ENCODE measurements at places on chromosomes 3 and 15.

- no peak for DNase-seq
Observed at GRCh38 chr3:108118038-108118768, 27.4 kb upstream of the CD47 start.

- no peak for DNase-seq
Observed at GRCh38 chr3:34159613-34160420, 361.4 kb downstream of the PDCD6IP start.

DNA sequence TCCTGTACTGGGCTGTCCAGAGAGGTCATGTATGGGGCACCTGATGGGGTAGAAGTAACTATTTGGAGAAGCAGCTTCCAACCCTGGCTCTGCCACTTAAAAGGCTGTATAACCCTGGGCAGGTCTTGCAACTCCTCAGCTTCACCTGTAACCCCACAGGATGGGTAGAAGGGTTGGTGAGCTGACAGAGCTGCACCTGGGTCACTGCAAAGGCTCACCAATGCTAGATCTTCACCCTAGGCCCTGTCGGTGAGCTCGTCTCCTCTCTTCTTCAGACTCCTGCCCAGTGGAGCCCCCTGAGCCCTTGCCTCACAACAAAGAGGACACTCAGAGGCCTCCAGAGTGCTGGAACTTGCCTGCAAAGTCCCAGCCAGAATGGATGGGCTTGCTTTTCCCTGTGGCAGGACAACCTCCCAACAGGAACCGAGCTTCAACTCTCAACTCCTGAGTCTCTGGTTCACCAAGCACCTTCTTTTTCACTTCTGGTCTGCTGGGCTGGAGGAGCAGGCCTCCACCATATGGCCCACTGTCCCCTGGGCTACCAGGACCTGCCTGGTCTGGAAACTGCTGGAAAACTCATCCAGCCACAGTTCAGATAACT is 45.9 kb downstream of the XXYLT1 start:
- no peak for DNase-seq

- no peak for DNase-seq
Observed at GRCh38 chr3:103002425-103003176, 567.8 kb downstream of the ZPLD1 start.

DNA sequence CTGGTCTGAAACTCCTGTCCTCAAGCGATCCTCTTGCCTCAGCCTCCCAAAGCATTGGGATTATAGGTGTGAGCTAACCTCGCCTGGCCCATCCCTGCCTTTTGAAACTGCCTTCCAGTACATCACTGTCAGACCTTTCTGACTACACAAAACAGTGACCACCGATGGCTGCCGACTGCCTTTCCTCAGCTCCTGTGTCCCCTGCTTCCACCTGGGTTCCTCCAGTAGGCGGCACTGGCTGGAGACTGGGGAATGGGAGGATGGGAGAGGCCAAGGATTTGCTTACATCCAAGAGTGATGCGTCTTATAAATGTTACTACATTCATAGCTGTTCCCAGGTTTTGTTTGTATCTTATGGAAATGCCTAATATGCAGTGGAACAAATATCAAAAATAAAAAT is 242.8 kb downstream of the BBX start:
- no peak for DNase-seq

GRCh38 chr15:78838489-78838888 is 27.2 kb upstream of the ADAMTS7 start:
- DNase-seq, result no peak

DNA sequence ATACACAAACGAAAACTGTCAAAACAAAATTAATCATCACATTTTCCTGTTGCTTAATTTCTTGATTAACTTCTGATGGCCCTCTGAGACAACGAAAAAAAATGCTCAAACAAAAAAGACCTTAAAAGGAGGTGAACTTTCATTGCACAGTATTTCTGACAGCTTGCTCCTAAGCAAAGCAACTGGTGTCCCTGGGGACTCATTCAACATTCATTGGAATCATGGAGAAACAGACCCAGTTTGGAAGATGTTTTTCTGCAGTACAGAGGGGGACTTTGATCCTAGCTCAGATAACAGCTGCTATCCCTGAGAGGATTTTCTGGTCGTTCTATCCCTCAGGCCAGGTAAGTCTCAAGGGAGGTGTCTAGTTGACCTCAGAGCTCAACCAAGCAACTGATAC is 378.7 kb upstream of the ATP11B start:
- no peak for DNase-seq

- DNase-seq, result no peak
Observed at GRCh38 chr3:55624238-55624637, 137.1 kb upstream of the WNT5A start.

DNA sequence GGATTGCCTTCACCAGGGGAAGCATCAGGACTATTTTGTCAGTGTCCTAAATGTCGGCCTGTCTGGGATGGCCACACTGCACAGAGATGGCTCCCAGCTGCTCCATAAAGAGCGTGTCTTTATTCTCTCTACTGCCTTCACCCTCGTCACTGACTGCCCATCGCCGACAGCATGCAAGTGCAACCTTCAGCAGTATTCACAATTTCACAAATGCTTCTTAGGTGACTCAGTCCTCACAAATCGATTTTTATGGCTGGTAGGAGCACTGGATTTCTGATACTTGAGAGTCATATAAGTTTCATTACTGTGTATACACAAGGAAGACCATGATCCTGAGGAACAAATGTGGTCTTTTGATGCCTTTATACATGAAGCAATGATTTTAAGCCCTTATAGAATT is 1.1 kb upstream of the SSUH2 start:
- no peak for DNase-seq

DNA sequence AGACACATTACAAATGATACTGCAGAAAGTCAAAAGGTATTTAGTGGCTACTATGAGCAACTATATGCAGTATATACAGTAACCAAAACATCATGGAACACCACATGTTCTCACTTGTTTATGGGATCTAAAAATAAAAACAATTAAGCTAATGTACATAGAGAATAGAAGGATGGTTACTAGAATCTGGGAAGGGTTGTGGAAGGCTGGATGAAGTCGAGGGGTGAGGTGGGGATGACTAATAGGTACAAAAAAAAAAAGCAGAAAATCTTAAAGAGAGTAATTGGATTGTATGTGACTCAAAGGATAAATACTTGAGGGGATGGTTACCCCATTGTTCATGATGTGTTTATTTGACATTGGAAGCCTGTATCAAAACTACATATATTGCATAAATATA is 848.8 kb upstream of the GBE1 start:
- no peak for DNase-seq

DNA sequence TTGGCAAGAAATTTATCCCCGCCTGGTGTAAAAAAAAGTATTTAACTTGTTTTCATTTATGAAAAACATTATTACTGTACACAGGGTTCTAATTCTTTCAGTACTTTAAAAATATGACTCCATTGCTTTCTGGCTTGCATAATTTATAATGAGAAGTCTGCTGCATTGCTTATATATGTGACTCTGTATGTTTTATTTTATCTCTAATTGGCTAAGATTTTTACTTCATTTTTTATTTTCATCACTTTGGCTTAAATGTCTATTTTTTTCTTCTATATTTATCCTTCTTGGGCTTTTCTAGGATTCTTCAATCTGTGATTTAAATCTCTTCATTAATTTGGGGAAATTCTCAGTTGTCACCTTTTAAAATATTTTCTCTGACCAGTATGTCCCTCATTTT is 636.6 kb upstream of the NR2F2 start:
- DNase-seq, result no peak

DNA sequence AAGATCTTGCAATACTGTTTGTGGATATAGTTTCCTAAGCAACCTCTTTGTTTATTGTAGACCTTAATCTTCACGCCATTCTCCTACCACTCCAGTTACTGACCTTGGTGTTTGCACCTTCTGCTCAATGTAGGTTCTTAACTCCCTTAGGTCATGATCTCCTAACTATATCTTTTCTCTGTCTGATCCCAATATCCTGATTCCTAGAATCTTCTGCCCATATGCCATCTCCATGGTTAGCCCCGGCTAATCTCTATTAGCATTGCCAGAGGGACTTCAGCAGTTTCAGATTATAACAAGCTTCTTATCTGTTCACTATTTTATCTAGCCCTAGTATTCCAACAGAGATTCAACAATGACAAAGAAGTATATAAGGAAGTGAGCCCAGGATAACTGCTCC is 64.9 kb downstream of the IMPG2 start:
- DNase-seq, result no peak

GRCh38 chr15:57881361-57881760 is 174.8 kb downstream of the POLR2M start:
- DNase-seq, result no peak

- no peak for DNase-seq
Observed at GRCh38 chr3:18234717-18235335, 190.3 kb downstream of the SATB1 start.

DNA sequence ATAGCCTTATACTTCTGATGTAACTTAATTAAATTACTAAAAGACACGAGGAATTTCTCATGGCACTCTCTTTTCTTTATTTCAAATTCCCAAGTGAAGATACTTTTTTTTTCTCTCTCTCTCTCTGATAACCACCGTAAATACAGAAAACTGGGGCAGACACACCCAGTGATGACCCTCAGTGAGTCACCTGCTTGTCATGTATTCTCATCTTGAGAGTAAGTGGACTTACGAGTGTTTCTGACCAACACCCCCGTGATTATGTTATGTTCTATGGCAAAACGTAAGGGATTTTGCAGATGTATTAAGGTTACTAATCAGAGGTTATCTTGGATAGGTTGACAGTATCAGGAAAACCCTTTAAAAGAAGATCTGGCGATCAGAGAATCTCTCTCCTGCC is 348.8 kb upstream of the ZNF717 start:
- DNase-seq, result no peak

DNA sequence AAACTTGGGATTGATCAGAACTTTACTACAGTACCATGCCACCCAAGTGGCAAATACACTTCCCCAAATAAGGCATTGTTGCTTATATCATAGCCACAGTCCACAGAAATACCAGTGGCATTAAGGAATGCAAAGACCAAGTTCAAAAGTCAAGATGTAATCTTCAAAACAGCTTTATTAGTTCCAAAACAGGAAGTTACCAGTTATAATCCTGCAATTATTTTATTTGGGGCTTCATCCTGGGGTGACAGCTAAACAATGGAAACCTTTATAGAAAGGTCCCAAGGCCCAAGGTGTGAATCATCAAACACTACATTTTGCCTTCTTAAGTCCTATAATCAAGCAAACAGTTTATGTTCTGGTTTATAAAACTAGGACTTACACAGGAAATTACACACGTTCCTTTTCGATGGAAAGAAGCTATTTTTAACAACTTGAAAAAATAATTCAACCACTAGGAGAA is 30.3 kb upstream of the RNF7 start:
- no peak for DNase-seq

DNA sequence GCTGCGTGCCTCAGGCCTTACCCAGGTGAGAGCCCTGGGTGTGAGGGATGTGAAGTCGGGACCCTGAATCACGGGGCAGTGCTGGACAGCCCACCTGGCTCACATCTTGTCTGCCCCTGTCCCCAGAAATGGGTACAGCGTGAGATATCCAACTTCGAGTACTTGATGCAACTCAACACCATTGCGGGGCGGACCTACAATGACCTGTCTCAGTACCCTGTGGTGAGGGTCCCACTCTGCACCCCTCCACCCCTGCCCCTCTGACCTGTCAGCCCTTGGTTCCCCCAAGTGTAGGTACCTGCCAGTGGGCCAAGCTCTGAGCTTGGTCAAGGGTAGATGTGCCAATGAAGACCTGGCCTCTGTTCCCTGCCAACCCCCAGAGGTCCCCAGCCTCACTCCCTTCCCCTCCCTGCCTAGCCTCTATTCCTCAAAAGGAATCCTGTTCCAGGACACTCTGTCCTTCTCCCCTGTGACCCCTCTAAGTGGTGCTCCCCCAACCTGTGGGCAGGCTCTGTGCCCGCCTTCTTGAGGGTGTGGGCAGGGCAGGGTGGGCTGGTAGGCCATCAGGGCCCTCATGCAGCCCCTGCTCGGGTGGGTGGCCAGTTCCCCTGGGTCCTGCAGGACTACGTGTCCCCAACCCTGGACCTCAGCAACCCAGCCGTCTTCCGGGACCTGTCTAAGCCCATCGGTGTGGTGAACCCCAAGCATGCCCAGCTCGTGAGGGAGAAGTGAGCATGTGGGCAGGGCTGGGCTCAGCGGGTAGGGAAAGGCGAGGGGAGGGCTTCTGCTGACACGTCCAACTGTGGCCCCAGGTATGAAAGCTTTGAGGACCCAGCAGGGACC is 25.1 kb downstream of the NBEAL2 start:
- no peak for DNase-seq

GRCh38 chr3:128348805-128349531 is 117.7 kb downstream of the DNAJB8 start:
- DNase-seq, result no peak

DNA sequence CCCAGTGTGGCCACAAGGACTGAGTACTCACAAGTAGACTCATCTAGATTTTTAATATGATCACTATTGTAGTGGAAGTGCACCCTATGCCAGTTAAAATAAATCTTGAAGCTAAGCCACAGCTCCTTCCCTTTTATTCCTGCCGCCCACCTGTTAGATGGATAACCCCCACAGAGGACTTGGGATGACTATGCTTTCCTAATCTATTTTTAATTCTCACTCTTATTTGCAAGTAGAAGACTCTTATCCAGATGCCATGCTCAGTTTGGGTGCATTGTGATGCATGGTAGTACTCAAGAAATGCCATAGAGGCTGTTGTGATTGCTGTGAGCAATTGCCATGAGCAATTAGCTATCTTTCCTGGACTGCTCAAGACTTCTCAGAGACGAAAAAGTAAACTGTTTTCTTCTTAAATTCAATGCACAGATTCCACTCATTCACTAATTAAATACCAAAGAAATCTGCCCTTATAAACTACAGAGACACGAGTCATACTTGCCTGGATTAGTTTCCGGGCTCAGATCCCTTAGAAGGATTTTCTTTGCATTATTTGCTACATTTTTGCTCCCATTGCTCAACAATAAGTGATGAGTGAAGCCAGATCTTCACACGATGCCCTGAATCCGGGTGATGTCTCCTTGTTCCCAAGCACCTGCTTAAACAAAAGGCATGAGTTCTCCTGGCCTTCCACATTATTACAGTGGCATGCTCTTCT is 472.1 kb downstream of the SOX2 start:
- DNase-seq, result no peak

DNA sequence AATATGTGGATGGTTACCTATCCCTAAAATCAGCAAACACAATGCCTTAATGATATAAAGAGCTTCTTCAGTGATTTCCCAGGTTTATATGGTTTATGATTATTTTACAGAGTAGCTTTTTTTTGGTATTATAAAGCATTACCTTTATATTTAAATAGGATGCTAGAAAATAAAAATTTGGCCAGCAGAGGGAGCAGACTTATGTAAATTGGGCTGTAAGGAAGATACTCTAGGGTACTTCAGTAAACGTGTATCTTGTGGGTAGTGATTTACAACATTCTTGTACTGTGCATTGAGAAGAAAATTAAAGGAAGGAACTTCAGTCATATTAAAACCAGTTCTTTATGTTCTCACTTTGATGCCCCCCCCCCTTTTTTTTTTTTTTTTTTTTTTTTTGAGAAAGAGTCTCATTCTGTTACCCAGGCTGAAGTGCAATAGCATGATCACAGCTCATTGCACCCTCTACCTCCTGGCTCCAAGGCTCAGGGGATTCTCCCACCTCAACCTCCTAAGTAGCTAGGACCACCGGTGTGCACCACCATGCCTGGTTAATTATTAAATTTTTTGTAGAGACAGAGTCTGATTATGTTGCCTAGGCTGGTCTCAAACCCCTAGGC is 167.9 kb downstream of the BBX start:
- peak; percentile 67 for DNase-seq

- DNase-seq, result no peak
Observed at GRCh38 chr15:59833366-59833765, 144.2 kb upstream of the BNIP2 start.

All from A549 (cell line).